ENCODE measurements at places on chromosomes 1 and 21.

DNA sequence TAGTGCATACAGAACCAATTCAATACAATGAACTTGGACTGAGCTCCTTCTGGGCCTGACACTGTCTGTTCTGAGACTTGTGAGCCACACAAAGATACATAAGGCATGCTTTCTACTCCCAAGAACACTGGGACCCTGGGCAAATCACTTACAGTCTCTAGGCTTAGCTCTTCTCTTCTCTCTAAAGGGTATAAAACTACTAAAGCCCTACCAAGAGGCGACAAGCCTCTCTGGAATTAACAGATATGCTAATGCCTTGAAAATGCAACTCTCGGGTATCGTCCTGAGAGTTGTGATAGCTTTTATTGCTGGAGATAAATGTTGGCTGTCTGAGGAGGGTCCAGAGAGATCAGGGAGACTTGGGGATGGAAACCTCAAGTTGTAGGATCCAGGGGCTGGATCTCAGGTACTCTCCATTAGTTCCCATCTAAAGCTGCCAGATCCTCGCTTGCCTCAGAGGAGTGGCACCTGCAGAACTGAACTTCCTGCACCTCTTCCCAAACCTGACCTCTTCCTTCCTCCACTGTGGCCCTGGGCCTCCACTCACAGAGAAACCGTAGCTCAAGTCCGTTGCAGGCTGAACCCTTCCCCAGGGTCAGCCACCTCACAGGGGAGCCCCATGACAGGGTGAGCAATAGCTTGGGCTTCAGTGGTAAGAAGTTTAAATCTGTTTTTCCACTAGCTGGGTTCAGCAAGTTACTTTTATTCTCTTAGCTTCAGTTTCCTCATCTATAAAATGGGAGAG lies 11.5 kb upstream of the CFAP45 start:
- DNase-seq, result no peak

- no peak for DNase-seq
Measured at GRCh38 chr1:170354690-170355089, 177.3 kb upstream of the GORAB start.

GRCh38 chr21:44043613-44044012 lies 31.5 kb downstream of the TRAPPC10 start:
- DNase-seq, result no peak

GRCh38 chr1:27136998-27137542 lies 17.9 kb downstream of the SLC9A1 start:
- DNase-seq, result peak; percentile 47

- no peak for DNase-seq
Measured at GRCh38 chr21:38440746-38441145, 57.5 kb downstream of the ERG start.

DNA sequence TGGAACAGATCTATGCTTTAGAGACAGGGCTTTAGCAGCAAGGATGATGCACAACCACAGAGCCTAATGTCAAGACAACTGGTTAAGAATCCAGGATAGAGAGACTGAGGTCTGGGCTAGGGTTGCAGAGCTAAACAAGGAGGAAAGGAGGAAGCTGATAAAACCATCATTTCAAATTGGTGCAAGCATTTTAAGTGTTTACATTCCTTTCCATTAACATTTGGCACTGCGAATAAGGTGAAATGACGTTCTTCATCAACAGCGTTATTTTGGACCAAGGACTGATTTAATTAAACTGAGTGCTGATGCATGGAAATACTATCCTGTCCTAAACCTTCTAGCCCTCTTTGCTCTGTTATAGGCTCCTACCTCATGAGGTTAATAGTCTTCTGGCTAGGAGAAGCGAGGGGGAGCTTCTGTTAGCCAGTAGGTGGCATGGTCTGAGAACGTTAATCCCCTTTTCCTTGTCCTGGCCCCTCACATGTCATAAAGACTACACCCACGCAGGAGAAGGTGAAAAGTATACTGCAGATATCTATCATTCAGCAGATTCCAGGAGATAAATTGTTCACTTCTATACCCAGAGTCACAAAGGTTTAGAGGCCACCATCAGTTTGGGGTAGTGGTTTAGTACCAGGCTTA lies 7.6 kb upstream of the C1orf21 start:
- no peak for DNase-seq

DNA sequence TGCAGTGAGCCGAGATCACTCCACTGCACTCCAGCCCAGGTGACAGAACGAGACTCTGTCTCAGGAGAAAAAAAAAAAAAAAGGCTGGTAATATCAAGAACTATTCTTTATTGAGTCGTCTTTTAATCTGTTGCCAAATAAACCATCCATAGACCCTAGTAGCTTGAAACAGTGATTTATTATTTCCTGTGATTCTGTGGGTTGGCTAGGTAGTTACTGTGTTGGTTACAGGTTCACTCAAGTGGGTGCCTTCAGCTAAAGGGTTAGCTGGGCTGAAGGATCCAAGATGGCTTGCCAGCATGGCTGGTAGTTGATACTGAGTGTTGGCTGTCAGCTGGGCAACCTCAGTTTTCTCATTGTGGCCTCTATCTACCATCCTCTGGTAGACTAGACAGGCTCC lies 9.2 kb downstream of the TLCD4 start:
- no peak for DNase-seq

DNA sequence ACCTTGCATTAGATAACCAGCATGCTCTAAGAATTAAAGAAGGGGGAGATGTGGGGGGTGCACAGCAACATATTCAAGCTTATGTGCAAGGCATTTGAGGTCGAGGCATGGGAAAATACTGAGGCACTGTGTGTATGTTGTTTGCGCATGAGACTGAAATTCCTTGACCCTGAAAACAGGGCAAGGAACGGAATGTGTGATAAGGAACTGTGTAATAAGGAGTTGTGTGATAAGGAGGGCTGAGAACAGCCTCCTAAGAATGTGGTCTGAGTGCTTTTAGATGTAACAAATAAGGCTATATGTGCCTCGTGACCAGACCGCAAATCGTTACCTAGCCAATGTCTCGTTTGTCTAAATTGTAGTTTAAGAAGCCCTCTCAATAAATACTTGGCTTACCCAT lies 26.5 kb upstream of the ITLN1 start:
- no peak for DNase-seq

DNA sequence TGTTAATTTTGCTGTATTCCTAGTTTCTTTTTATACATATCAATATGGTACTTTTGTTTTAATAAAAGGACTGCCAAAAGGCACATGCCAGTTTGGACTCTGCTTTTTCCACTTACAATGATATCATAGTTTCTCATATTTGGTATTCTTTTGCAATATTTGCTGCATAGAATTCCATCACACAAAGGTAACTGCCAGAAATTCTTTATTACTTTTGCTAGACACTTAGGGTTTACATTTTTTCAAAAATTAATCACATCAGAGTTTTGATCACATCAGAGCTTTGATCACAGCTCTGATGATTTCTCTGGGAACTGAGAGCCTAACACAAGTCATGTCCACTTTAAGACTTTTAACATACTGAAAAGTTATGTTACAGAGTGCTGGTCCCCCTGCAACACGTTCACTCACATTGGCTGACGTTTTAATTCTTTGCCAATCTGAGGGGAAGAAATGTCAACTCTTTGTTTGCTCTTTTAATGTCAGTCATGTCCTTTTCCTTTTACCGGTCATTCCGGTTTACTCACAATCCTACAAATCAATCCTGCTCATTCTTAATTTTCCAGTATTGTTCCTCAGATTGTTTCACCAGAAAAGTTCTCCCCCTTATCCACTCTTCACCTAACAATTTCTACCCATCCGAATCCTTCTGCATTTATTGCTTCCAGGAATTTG lies 1.1 kb upstream of the CD46 start:
- no peak for DNase-seq

DNA sequence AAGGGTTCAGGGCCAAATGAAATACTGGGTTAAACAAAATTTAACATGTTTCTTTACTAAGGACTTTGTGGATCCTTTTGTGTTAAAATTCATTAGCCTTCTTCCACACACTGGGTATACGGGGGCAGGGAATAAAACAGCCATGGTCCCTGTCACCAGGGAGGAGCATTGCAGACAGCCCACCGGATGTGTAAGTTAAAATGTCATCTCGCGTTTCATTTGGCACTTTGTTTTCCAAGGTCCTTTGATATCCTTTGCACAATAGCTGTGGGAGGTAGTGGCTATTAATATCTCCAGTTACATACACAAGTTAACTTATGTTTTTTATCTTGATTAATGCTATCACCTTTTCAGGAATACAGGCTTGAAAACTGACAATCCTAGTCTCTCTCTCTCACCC lies 172.7 kb downstream of the BARHL2 start:
- no peak for DNase-seq
